AG08395 (cell line): ENCODE measurements at places on chromosomes 1 and 21.

GRCh38 chr21:16117851-16118590 is 388.2 kb downstream of the USP25 start:
- DNase-seq, result peak; percentile 49

DNA sequence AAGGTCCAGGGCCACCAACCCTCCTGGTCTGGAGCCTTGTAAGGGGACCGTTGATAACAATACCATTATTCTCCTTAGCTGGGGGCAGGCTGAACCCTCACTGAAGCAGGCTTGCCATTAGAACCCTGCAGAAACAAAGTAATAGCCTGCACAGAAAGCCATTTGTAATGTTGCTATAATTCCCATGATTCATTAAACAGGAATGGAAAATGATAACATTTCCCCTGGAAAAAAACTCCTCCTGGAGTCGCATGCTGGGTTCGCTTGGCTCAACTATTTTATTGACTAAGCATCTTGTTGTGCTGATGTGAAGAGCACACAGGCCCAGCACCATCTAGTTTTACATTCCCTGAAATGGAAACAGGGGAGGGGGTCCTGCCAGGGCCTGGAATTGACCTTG is 155.6 kb upstream of the CSF3R start:
- no peak for DNase-seq

DNA sequence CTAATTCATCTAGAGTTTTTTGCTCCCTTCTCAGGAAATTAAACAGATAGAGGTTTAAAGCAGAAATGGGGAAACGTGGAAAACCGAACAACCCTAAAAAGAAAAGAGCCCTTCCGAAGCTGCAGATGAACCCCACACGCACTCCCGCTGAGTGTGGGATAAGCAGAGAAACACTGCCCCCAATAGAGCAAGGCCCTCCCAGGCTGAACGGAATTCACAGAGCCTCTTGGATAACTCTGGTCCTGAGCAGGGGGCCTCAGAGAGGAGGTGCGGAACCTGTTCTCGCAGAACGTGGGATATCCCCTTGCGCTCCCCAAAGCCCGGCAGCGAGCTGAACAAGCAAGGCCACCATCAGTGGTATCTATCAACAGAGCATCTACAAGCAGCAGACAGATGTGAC is 44.9 kb downstream of the SSBP3 start:
- no peak for DNase-seq

- DNase-seq, result no peak
Observed at GRCh38 chr21:19609611-19610010, 1206.0 kb upstream of the TMPRSS15 start.

GRCh38 chr1:167088746-167089417 is 1.3 kb downstream of the GPA33 start:
- no peak for DNase-seq

- no peak for DNase-seq
Observed at GRCh38 chr21:38355353-38355752, 98.6 kb downstream of the KCNJ15 start.
